ENCODE measurements at places on chromosomes 11 and 22. TPM values are rescaled to one million over a fixed set of nuclear protein-coding genes. Genes with fewer than 3 reads are reported as not detected.

Gene RFPL1
- total RNA-seq: not detected

Gene IL10RA
- 3.0 TPM for total RNA-seq

DNA sequence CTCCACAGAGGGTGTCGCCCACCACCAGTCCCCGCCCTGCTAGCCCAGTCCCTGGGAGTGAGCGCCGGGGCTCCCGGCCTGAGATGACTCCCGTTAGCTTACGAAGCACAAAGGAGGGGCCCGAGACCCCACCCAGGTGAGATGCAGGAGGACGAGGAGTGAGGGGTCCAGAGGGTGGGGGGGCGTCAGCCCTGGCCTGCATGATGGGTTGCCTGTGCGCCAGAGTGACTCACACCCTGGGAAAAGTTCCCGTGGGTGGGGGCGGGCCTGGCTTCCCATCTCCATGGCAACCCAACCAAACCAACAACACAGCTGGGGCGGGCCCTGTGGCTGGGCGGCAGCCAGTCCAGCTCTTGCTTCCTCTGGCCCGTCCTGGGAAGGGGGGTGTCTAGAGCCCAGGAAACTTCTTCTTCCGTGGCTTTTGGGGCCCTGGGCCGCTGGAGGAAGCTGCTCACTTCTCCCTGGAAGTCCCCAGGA, 4.5 kb downstream of the GAS2L1 start:
- DNase-seq: no peak

GRCh38 chr11:62925308-62925707, 4.1 kb upstream of the CHRM1 start:
- DNase-seq: no peak

DNA sequence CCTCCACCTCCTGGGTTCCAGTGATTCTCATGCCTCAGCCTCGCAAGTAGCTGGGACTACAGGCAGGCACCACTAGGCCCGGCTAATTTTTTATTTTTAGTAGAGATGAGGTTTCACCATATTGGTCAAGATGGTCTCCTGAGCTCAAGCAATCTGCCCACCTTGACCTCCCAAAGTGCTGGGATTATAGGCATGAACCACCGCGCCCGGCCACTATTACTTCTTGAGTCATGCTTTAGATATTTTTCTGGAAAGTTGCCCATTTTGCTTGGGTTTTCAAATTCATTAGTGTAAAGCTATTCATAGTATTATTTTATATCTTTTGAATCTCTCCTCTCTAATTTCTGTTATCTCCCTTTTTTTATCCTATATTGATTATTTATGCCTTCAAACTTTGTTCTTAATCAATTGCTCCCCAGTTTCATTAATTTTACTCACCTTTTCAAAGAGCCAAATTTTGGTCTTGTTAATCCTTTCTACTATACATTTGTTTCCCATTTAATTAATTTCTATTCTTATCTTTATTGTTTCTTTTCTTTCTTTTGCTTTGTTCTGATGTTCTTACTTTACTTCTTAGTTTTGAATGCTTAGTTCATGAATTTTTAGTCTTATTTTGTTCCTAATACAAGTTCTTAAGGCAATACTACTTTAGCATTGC, 10.3 kb upstream of the RAC2 start:
- no peak for DNase-seq

GRCh38 chr11:12518606-12519385, 141.4 kb downstream of the PARVA start:
- no peak for DNase-seq

Data from cerebellum (tissue), 4 donors.